ENCODE measurements at places on chromosomes 11 and 22.

DNA sequence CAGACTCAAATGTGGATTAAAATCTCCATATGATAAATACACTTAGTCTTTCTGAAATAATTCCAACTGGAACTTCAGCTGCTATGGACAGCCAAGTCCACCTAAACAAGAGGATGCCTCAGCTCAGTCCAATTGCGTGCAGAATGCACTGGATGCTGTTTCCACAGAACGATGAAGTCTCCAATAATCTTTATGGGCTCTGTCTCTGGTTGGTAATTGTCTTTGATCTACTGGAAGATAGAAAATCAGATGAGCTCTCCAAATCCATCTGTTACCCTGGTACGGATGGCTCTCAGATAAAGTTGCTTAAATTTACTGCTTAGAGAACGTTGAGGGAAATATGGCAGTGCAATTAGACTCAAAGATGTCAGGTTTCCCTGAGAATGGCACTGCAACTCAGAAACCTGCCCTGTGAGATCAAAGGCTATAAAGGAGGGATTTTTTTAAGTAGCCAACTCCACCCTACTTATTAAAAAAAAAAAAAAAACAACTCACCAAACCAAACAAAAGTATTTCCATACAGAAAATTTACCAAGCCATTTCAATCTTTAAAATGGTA lies 859 bp upstream of the BIRC3 start:
- no peak for DNase-seq

- DNase-seq = no peak
Measured at GRCh38 chr11:32953700-32954099, 61.1 kb downstream of the QSER1 start.

GRCh38 chr11:117070016-117070415 lies 28.2 kb downstream of the SIK3 start:
- no peak for DNase-seq

DNA sequence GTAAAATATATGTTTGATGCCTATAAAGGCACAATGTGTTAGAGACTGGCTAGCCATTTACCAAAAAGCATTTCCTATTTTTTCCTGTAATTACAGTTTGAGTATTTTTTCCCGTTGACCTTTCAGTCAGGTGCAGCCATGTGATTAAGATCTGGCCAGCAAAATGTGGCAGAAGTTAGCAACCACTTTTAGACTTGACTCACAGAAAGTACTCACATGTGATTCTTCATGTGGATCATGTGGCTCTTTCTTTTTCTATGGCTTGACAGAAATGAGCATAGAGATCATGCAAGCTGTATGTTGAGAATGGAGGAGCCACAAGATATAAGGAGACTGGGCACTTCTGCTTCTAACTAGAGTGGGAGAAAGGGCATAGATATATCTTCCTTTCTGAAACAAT lies 27.3 kb upstream of the RAB38 start:
- DNase-seq = no peak

DNA sequence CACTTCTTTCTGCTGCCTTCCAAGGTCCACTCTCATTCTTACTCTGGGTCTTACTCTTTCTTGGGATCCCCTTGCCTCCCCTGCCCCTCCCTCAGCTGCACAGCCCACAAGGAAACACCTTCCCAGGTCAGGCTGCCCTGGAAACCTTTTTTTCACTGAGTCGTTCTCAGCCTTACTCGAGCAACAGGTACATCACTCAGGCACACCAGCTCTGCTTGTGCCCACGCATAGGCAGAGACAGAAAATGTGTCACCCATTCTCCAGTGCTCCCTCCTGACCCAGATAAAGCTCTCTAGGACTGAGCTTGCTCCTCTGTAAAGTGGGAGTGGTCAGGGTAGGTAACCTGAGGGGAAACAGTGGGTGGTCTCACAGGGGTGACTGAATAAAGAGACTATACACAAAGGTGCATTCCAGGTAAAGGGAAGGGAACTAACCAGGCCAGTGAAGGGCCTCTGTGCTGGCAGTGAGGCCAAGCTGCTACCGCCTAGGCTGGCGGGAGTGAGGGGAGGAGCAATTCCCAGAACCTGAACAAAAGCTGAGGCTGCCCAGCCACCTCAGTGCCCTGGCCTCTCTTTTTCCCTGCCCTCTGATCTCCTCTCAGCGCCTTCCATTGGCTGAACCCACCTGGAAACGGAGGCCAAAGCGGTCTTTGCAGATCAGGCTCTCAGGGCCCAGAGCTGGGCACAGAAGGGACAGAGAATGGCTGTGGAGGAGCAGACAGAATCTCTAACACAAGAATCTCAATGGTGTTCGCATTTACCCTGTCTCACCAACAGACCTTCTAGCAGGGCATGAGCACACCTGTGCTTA lies 15.9 kb downstream of the PRG3 start:
- DNase-seq = no peak

- DNase-seq = no peak
Measured at GRCh38 chr11:8773916-8774539, 91.4 kb downstream of the RPL27A start.

DNA sequence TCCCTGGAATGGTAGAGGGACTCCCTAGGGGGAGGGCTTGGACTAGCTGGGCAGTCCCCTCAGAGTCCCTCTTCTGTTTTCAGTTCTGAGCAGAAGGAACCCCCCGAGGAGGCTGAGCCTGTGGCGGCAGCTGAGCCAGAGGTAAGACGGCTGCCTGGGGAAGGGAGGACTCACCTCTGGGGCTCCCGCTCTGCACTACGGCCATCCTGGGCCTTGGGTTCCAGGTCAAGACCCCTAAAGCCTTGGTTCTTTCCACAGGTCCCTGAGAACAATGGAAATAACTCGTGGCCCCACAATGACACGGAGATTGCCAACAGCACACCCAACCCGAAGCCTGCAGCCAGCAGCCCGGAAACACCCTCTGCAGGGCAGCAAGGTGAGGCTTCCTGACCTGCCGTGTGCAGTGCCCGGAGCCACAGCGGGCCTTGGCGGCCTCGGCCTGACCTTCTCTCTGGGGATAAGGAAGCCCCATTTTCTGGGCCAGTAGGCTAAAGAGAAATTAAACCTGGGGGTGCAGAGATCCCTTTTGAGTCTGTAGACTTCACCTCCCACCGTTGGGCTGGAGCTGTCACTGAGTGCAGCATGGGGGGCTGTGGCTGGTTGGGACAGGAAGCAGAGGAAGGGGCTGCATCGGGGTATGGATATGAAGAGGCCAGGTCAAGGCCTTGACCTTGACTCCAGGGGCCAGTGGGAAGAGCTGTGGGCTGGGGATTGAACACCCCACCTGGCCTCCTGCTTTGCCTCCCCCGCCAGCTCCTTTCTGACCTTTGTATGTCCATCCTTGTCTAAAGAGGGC lies 15.0 kb downstream of the INCENP start:
- no peak for DNase-seq

- DNase-seq = no peak
Measured at GRCh38 chr11:86180423-86180822, 64.1 kb upstream of the EED start.

GRCh38 chr22:48581796-48582469 lies 1245.7 kb downstream of the BRD1 start:
- no peak for DNase-seq

- DNase-seq = peak; percentile 28
Measured at GRCh38 chr22:49566141-49566541, 261.5 kb downstream of the BRD1 start.

DNA sequence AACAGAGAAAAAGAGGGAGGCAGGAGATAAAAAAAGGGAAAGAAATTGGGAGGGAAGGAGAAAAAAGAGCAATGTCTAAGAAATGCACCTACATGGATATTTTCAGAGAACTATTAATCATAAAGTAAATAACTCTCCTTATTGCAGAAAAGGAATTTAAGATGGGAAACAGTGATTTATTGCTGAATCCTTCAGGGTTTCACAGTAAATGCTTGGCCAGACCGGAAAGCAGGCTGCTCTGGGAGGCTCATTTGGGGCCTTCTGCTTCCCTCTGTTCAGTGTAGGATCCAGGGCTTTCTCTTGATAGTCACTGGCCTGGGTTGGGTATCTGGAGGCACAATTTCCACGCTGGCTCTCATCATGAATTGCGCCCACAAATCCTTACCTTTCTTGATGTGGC lies 324.3 kb upstream of the SORL1-AS1 start:
- DNase-seq = no peak
